Spleen (tissue), 13 donors: ENCODE measurements at places on chromosomes 3 and 15. TPM values are rescaled to one million over a fixed set of nuclear protein-coding genes. Genes with fewer than 3 reads are reported as not detected.
A peak's percentile ranks its signal among the peaks of the same experiment; 100 is the strongest.

GRCh38 chr15:68434021-68434420, 2.1 kb upstream of the ITGA11 start:
- peaks cover 57% of the 10 kb centered on the region for H3K27me3 ChIP-seq
- DNase-seq = no peak
- H3K4me1 ChIP-seq = no peaks in the 10 kb centered on the region
- H3K27ac ChIP-seq = no peak overlapping the region

The CPA3 gene
- 0.06 TPM for polyA plus RNA-seq

GRCh38 chr3:197103766-197104165, 74.1 kb upstream of the MELTF start:
- no peak overlapping the region for H3K27ac ChIP-seq
- no peaks in the 10 kb centered on the region for H3K4me1 ChIP-seq
- no peaks in the 10 kb centered on the region for H3K27me3 ChIP-seq
- no peak for DNase-seq
- no peak overlapping the region for H3K4me3 ChIP-seq

GRCh38 chr15:78536134-78536533, 4.1 kb upstream of the PSMA4 start:
- no peak for DNase-seq
- peaks cover 6% of the 10 kb centered on the region for H3K4me1 ChIP-seq
- no peak overlapping the region for H3K27ac ChIP-seq
- no peak overlapping the region for H3K4me3 ChIP-seq

- no peaks in the 10 kb centered on the region for H3K36me3 ChIP-seq
- no peaks in the 10 kb centered on the region for H3K27me3 ChIP-seq
- H3K27ac ChIP-seq = peak overlapping the region; percentile 70
- no peak overlapping the region for H3K4me3 ChIP-seq
- DNase-seq = no peak
Measured at GRCh38 chr15:90055182-90055581, 47.1 kb downstream of the IDH2 start.

- H3K36me3 ChIP-seq = no peaks in the 10 kb centered on the region
- no peak for DNase-seq
- no peaks in the 10 kb centered on the region for H3K27me3 ChIP-seq
- peaks cover 21% of the 10 kb centered on the region for H3K4me1 ChIP-seq
- no peak overlapping the region for H3K27ac ChIP-seq
- no peak overlapping the region for H3K4me3 ChIP-seq
Measured at GRCh38 chr15:91897585-91898372, 44.3 kb downstream of the SLCO3A1 start.

The TMCC1 gene
- 5.7 TPM for polyA plus RNA-seq

- no peaks in the 10 kb centered on the region for H3K27me3 ChIP-seq
- no peak overlapping the region for H3K27ac ChIP-seq
- H3K4me3 ChIP-seq = no peak overlapping the region
- no peaks in the 10 kb centered on the region for H3K36me3 ChIP-seq
- no peak for DNase-seq
- no peaks in the 10 kb centered on the region for H3K4me1 ChIP-seq
Measured at GRCh38 chr3:142105991-142106390, 43.4 kb downstream of the TFDP2 start.

DNA sequence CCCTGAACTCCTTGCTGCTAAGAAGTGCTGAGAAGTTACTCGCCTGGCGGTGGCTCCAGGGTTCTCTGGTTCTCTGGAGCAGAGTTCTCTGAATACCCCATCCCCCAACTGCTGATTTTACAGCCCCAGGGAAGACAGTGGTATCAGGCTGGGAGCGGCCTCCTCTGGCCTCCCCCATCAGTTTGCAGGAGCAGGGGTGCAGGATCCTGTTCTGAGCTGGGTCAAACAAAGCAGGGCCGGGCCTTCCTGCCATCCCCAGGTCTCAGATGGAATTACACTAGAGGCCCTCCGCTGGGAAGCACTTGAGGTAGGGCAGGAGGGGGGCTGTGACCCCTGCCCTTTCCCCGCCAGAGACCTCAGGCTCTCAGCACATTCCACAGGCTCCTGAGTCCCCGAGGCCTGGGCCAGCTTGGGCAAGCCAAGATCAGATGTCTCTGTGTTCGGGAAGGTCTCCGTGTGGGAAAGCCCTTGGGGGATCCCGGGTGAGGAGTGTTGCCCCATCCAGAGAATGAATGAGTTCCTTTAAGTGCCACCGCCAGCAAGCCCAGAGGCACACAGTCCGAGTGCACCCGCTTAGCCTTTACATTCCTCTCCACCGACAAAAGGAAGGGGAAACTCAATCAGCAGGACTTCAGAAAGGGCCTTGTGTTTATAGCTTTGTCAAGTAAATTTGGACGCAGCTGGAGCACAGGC, 149.9 kb downstream of the LRRK1 start:
- H3K4me3 ChIP-seq = no peak overlapping the region
- H3K36me3 ChIP-seq = no peaks in the 10 kb centered on the region
- H3K27ac ChIP-seq = peak overlapping the region; percentile 77
- no peaks in the 10 kb centered on the region for H3K27me3 ChIP-seq

GRCh38 chr3:71441217-71441924, 142.2 kb downstream of the FOXP1 start:
- H3K36me3 ChIP-seq = no peaks in the 10 kb centered on the region
- DNase-seq = no peak
- no peaks in the 10 kb centered on the region for H3K27me3 ChIP-seq
- no peak overlapping the region for H3K4me3 ChIP-seq
- peak overlapping the region; percentile 90 for H3K27ac ChIP-seq

The CADPS gene
- 0.20 TPM for polyA plus RNA-seq

GRCh38 chr15:95840004-95840403, 490.5 kb upstream of the NR2F2 start:
- no peak overlapping the region for H3K4me3 ChIP-seq
- H3K27me3 ChIP-seq = no peaks in the 10 kb centered on the region
- peaks cover 5% of the 10 kb centered on the region for H3K4me1 ChIP-seq
- H3K27ac ChIP-seq = peak overlapping the region; percentile 21

GRCh38 chr3:191737742-191738141, 276.8 kb downstream of the PYDC2 start:
- H3K4me1 ChIP-seq = no peaks in the 10 kb centered on the region
- H3K27me3 ChIP-seq = no peaks in the 10 kb centered on the region
- no peak overlapping the region for H3K27ac ChIP-seq
- H3K4me3 ChIP-seq = no peak overlapping the region

- no peaks in the 10 kb centered on the region for H3K36me3 ChIP-seq
- DNase-seq = no peak
- no peaks in the 10 kb centered on the region for H3K4me1 ChIP-seq
- no peak overlapping the region for H3K27ac ChIP-seq
Measured at GRCh38 chr3:5078151-5078550, 43.9 kb upstream of the ARL8B start.

- no peak for DNase-seq
- peaks cover 4% of the 10 kb centered on the region for H3K4me1 ChIP-seq
- no peak overlapping the region for H3K4me3 ChIP-seq
- no peaks in the 10 kb centered on the region for H3K36me3 ChIP-seq
Measured at GRCh38 chr3:133443649-133444422, 44.0 kb downstream of the BFSP2 start.

GRCh38 chr3:72238010-72238691, 453.2 kb upstream of the PROK2 start:
- H3K36me3 ChIP-seq = no peaks in the 10 kb centered on the region
- no peak for DNase-seq
- H3K4me1 ChIP-seq = no peaks in the 10 kb centered on the region
- no peaks in the 10 kb centered on the region for H3K27me3 ChIP-seq
- no peak overlapping the region for H3K4me3 ChIP-seq

The OR5K2 gene
- not detected for polyA plus RNA-seq

- H3K27ac ChIP-seq = no peak overlapping the region
- no peaks in the 10 kb centered on the region for H3K27me3 ChIP-seq
- DNase-seq = no peak
- H3K4me3 ChIP-seq = no peak overlapping the region
- H3K4me1 ChIP-seq = peaks cover 39% of the 10 kb centered on the region
Measured at GRCh38 chr3:128078875-128079274, 26.6 kb downstream of the SEC61A1 start.

GRCh38 chr15:41291065-41291631, 41.2 kb downstream of the OIP5 start:
- H3K36me3 ChIP-seq = peaks cover 49% of the 10 kb centered on the region
- H3K4me1 ChIP-seq = peaks cover 74% of the 10 kb centered on the region
- no peak overlapping the region for H3K4me3 ChIP-seq
- H3K27me3 ChIP-seq = no peaks in the 10 kb centered on the region
- peak overlapping the region; percentile 16 for H3K27ac ChIP-seq

DNA sequence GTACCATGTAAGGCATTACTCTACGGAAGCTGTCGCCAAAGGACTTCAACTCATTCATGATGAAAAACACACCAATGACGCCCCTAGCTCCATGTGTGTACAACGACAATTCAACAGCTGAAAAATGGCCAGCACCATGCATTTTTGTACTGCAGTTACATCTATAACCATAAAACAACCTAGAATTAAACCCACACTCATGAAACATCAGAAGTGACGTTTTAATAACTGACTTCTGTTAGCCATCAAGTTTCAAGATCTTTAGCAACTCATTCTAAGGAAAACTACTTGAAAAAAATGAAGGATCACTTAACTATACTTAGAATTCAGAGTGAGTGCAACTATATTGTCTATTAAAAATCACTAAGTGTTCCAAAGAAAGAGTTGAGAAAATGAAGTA, 84.9 kb downstream of the RFTN1 start:
- no peak overlapping the region for H3K4me3 ChIP-seq
- peaks cover 38% of the 10 kb centered on the region for H3K36me3 ChIP-seq
- H3K27ac ChIP-seq = peak overlapping the region; percentile 56
- no peaks in the 10 kb centered on the region for H3K27me3 ChIP-seq
- H3K4me1 ChIP-seq = peaks cover 25% of the 10 kb centered on the region

- H3K4me1 ChIP-seq = peaks cover 76% of the 10 kb centered on the region
- peak overlapping the region; percentile 9 for H3K27ac ChIP-seq
- H3K36me3 ChIP-seq = peaks cover 17% of the 10 kb centered on the region
- H3K27me3 ChIP-seq = no peaks in the 10 kb centered on the region
- H3K4me3 ChIP-seq = no peak overlapping the region
- no peak for DNase-seq
Measured at GRCh38 chr15:67157521-67158252, 92.3 kb downstream of the SMAD3 start.

The NTRK3 gene
- polyA plus RNA-seq = 1.3 TPM

The GREM1 gene
- polyA plus RNA-seq = 0.13 TPM

- H3K36me3 ChIP-seq = no peaks in the 10 kb centered on the region
- no peak overlapping the region for H3K4me3 ChIP-seq
- H3K27ac ChIP-seq = no peak overlapping the region
- no peaks in the 10 kb centered on the region for H3K27me3 ChIP-seq
Measured at GRCh38 chr3:21056293-21056692, 694.7 kb downstream of the ZNF385D start.

GRCh38 chr3:56976651-56977560, 83.6 kb upstream of the SPATA12 start:
- no peaks in the 10 kb centered on the region for H3K27me3 ChIP-seq
- no peak overlapping the region for H3K4me3 ChIP-seq
- no peaks in the 10 kb centered on the region for H3K36me3 ChIP-seq
- no peaks in the 10 kb centered on the region for H3K4me1 ChIP-seq
- peak overlapping the region; percentile 27 for H3K27ac ChIP-seq
- no peak for DNase-seq

DNA sequence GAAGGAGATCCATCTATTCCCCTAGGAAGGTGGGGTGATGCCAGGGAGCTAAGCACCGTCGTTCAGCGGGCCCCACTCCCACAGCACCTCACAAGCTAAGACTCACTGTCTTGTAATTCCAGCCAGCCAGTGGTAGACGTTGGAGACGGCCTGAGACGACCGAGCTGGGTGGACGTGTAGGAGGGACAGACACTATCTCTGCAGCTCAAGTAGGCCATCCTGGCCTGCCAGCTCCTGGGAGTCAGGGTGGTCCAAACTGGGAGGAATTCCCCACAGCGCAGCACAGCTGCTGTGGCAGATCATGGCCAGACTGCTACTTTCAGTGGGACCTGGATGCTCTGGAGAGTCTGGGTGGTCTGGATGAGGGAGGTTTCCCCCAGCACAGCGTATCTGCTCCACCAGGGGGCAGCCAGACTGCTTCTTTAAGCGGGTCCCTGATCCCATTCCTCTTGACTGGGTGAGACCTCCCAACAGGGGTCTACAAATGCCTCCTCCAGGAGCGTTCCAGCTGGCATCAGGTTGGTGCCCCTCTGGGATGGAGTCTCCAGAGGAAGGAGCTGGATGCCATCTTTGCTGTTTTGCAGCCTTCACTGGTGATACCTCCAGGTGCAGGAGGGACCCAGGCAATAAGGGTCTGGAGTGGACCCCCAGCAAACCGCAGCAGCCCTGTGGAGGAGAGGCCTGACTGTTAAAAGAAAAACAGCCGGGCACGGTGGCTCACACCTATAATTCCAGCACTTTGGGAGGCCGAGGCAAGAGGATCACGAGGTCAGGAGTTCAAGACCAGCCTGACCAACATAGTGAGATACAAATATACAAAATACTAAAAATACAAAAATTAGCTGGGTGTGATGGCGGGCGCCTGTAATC, 27.6 kb downstream of the GNB5 start:
- H3K27me3 ChIP-seq = no peaks in the 10 kb centered on the region
- H3K4me3 ChIP-seq = no peak overlapping the region
- DNase-seq = no peak

The TRIM42 gene
- polyA plus RNA-seq = not detected

- no peaks in the 10 kb centered on the region for H3K27me3 ChIP-seq
- no peaks in the 10 kb centered on the region for H3K36me3 ChIP-seq
- H3K4me1 ChIP-seq = peaks cover 13% of the 10 kb centered on the region
- peak overlapping the region; percentile 45 for H3K27ac ChIP-seq
- no peak overlapping the region for H3K4me3 ChIP-seq
Measured at GRCh38 chr15:68638953-68639515, 60.2 kb downstream of the CORO2B start.

The CFAP92 gene
- 0.29 TPM for polyA plus RNA-seq

DNA sequence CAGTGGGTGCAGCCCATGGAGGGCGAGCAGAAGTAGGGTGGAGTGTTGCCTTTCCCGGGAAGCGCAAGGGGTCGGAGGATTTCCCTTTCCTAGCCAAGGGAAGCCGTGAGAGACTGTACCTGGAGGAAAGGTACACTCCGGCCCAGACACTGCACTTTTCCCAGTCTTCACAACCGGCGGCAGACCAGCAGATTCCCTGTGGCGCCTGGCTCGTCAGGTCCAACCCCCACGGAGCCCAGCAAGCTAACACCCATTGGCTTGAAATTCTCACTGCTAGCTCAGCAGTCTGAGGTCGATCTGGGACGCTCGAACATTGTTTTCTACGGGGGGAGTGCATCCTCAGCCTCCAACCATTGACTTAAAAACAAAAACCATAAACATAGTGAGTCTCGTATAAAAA, 26.5 kb downstream of the CCNB2 start:
- H3K4me1 ChIP-seq = no peaks in the 10 kb centered on the region
- peaks cover 19% of the 10 kb centered on the region for H3K36me3 ChIP-seq
- H3K4me3 ChIP-seq = no peak overlapping the region
- DNase-seq = no peak
- no peak overlapping the region for H3K27ac ChIP-seq

- no peak overlapping the region for H3K27ac ChIP-seq
- H3K36me3 ChIP-seq = no peaks in the 10 kb centered on the region
- no peak for DNase-seq
- no peaks in the 10 kb centered on the region for H3K27me3 ChIP-seq
Measured at GRCh38 chr3:172839679-172840078, 89.2 kb downstream of the ECT2 start.

The ITIH1 gene
- 11.4 TPM for polyA plus RNA-seq
